Stimulated activated CD4-positive, alpha-beta T cell treated with anti-CD3 and anti-CD28 coated beads, Interleukin-1b, Interleukin-23, amount 100 ng/mL, for 1 hour (primary cell): ENCODE measurements at places on chromosomes 11 and 22.

- DNase-seq = no peak
Measured at GRCh38 chr11:106420686-106421085, 343.2 kb downstream of the AASDHPPT start.

DNA sequence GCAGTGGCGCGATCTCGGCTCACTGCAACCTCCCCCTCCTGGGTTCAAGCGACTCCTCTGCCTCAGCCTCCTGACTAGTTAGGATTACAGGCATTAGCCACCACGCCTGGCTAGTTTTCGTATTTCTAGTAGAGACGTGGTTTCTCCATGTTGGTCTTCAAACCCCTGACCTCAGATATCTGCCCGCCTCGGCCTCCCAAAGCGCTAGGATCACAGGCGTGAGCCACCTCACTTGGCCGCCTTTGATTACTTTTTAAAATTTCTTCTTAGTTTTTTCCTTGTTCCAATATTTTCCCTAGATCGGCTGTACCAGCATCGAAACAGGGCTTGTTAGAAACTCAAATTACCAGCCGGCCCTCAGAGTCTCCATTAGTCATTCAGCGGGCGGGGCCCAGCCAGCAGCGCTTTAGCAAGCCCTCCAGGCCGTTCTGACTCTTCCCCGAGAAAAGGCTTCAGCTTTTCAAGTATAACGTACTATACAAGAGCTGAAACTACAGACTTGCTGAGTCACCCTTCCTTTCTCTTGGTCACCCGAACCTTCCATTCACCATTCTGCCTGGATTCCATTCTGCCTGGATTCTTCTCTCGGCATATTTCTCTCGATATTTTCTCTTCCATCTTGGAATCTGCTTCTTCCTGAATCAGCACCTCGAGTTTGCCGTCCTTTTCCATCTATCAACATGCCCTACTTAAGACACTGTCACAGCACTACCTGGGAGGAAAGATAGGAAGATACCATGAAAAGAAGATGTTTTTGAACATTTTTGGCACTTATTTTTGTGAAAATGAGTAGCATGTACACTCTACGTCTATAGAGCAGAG is 6.7 kb upstream of the CAPRIN1 start:
- DNase-seq = no peak

DNA sequence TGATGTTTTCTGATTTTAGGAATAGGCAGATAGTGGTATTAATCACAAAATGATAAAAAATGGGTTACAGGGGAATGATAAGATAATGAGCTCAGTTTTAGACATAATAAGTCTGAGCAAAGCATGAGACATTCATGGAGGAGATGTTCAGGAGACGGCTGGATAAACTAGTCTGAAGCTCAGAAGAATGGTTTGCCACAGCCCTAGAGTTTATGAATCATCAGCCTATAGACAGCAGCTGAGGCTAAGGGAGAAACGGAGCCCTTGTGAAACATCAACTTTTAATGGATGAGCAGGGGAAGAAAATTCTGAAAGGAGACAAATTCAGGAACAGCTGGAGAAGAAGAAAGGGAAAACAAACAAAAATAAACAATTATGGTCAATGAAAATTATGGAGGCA is 87.2 kb downstream of the RELT start:
- no peak for DNase-seq

GRCh38 chr11:10139656-10140055 is 154.4 kb downstream of the SBF2 start:
- DNase-seq = no peak

GRCh38 chr11:125346179-125346530 is 149.9 kb downstream of the FEZ1 start:
- DNase-seq = no peak

DNA sequence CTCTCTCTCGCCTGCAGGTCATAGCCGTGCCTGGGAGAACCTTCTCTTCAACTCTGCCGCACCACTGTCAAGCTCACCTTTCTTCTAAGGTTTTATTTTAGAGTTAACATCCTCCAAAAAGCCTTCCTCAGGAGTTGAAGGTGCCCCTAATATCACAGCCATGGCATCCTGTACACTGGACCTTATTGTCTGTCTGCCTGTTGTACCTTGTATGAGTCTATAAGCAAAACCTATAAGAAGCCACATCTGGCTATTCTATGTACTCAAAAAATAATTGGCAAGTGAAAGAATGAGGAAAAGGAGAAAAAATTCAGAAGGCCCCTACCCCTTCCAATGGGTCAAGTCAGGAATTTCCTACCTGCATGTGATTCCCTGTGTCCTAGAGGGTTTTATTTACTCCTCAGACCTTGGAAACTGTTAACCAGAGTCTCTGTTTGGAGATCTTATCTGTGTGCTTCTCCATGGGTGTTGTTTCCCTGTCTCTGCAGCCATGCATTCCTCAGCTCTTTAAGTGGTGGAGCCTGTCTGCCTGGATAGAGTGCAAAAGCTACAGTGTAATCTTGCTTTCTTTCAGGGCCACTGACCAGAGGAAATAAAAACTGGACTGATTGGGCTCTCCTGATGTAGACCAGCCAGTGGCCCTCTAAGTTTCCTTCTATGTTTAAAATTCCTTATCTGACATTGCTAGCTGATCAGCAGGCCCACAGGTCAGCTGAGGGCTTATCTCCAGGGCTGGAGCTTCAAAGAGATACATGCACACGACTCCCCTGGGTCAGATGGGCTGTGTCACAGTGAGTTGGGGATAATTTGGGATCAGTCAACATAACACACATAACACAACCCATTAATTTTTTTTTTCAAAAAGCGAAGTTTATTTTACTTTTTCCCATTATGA is 37.6 kb upstream of the TMEM135 start:
- no peak for DNase-seq

GRCh38 chr11:11251394-11251970 is 101.6 kb downstream of the CSNK2A3 start:
- DNase-seq = no peak

GRCh38 chr11:30314625-30315024 is 8.3 kb upstream of the ARL14EP start:
- DNase-seq = no peak

- DNase-seq = no peak
Measured at GRCh38 chr22:46561435-46561905, 24.1 kb upstream of the CELSR1 start.

DNA sequence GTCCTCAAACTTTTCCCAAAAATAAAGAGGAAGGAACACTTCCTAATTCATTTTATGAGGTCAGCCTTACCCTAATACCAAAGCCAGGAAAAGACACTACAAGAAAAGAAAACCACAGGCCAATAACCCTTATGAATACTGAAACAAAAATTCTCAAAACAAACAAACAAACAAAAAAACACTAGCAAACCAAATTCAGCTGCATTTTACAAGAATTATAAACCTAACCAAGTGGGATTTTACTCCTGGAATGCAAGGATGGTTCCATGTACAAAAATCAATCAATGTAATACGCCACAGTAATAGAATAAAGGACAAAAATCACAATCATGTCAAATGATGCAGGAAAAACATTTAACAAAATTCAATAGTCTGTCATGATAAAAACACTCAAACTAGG is 13.3 kb downstream of the ARVCF start:
- DNase-seq = no peak

GRCh38 chr11:76280151-76280881 is 74.0 kb upstream of the WNT11 start:
- DNase-seq = no peak

DNA sequence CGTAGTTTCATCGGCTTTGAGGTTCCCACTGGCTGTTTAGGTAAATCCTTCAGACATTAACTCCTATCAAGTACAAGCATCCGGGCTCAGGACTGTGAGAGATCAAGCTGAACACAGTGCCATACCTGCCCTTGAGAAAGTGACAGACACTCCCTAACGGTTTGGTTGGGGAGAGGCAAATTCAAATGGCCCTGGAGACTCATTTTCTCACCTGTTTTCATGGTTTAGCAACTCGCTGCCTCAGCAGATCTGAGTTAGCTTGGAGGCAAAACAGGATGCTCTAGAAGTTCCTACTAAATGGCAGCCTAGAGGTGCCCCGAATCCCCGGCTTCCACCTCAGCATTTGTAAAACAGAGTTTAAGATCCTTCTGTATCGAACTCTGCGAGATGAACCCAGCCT is 3.6 kb upstream of the FBXO3 start:
- no peak for DNase-seq

DNA sequence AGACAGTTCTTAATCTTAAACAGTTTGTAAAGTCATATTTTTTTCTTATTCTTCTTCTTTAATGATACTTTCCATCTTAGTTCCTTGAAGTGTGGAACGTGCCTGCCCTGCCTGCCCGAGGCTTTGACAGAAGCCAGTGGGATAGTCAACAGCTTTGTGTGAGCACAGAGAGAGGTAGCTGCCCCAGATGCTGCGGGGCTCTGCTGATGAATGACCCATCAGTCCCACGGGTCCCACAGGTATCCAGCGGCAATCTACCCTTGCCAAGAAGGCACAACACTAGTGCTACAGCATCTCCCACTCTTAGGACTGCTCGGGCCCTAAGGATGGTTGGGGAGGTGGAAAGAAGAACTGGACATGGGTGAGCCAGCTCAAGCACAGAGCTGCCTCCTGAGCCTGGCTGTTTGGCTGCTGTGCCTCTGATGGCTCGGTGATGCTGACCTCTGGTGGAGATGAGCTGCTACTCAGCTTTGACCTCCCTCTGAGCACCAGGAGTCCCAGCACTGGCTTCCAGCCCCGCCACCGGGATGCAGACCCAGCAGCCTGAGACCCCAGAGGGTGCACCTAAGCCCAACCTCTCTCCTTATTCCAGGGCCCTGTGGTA is 11.8 kb upstream of the APLNR start:
- no peak for DNase-seq

DNA sequence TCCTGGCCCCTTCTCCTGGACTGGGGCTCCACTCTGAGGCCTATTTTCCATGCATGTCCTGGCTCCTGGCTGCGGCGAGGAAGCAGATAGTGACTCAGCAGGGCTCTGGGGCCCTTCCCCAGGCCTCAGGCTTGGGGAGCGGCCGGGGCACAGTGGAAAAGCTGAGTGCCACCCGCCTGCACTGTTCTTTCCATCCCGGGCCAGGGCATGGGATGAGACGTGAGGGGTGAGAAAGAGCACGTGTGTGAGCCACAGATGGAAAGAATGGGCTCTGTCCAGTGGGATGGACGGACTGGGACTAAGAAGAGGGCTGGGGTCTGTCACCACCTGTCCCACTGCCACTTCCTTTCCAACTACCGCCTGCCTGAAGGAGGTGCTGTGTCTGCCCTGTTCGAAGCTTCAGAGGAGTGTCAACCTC is 12.8 kb downstream of the SLC37A2 start:
- DNase-seq = no peak

- DNase-seq = no peak
Measured at GRCh38 chr11:11982461-11982860, 26.0 kb downstream of the DKK3 start.

DNA sequence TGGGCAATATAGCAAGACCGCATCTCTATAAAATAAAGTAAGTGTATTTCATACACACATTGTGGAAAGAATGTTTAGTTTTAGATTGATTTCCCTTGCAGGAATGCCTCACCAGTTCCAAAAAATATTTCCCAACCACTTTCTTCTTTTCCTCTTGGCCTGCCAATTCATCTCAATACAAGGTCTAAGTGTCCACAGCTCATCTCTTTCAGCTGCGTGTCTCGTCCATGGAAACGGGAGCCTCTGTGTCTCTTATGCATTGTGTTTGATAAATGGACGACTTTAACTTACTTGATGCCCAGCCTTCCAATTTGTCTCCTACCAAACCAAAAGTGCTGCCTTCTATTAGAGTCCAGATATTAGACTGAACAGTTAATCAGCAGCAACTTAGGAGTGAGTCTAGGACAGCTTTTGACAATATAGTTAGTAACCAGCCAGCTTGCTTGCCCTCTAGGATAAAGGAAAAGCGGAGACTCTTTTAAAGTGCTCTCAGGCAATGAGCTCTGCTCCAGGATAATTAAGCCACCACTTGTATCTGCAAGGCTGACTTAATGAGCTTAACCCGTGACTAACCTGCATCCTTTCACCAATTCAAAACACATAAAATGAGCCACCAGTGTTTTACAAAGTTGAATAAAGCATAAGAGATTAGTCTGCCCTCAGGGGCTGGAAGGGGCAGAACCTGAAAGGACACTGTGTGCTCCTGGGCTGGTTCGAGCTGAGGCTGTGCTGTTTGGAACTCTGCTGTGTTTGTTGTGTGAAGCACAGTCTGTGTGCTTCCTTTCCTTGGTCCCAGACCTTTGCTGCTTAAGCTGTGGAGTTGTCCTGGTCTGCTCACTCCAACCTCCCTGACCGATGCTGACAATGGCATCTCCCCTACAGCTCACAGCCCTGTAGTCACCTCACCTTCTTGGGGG is 27.5 kb downstream of the FBXO7 start:
- no peak for DNase-seq

- no peak for DNase-seq
Measured at GRCh38 chr11:76225122-76225611, 18.9 kb upstream of the WNT11 start.

GRCh38 chr11:63872800-63873197 is 33.9 kb downstream of the MARK2 start:
- DNase-seq = no peak

- DNase-seq = no peak
Measured at GRCh38 chr11:61749591-61750217, 2.7 kb upstream of the MYRF start.

DNA sequence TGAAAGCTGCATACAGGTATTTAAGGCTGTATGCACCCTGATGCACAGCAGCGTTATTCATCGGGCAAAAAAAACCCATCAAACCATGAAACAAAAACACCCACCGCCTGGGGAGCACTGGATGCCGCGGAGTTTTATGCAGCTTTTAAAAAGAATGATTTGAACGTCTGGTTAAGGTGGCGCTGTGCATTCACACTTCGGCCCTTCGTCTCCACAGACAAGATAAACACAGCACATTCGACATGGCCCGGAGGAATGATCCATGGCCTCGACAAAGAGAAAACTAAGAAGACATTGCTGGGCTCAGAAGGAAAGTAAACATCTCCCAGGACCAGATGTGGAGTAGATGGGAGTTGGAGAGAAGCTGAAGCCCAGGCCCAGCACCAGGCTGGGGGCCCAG is 40.8 kb upstream of the GAL start:
- no peak for DNase-seq

GRCh38 chr11:26234451-26234850 is 97.5 kb upstream of the ANO3 start:
- DNase-seq = no peak

DNA sequence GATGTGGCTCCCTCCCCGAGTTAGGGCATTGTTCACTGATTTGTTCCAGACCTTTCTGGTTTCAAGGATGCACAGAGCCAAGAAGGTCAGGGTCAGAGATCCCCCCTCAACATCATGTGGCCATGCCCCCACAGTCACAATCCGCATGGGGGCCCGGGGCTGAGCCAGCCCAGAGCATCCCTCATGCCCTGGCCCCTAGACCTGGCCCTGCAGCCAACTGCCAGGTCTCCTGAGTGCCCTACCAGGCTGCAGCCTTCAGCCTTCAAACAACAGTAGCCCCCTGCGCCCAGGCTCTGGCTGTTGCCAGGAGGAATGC is 142.4 kb downstream of the CRYBB2 start:
- no peak for DNase-seq

DNA sequence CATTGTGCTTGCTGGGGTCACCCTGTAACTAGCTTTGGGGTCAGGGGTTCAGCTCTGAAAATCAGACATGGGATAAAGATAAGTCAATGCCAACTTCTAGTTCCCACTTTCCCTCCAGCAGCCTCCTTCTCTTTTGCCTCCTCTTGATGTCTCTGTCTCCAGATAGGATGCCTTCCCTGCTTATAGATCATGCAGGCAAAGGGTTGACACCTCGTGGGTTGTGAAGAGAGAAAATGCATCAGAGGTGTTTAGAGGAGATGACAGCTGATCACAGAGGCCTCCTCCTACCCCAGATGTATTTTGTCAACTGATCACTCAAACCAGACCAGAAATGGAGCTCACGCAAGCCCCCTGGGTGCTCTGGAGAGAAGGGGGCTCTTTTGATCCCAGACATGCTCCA is 337.8 kb downstream of the BUD13 start:
- DNase-seq = no peak
